GM20000 (cell line): ENCODE measurements at places on chromosomes 3 and 15.

DNA sequence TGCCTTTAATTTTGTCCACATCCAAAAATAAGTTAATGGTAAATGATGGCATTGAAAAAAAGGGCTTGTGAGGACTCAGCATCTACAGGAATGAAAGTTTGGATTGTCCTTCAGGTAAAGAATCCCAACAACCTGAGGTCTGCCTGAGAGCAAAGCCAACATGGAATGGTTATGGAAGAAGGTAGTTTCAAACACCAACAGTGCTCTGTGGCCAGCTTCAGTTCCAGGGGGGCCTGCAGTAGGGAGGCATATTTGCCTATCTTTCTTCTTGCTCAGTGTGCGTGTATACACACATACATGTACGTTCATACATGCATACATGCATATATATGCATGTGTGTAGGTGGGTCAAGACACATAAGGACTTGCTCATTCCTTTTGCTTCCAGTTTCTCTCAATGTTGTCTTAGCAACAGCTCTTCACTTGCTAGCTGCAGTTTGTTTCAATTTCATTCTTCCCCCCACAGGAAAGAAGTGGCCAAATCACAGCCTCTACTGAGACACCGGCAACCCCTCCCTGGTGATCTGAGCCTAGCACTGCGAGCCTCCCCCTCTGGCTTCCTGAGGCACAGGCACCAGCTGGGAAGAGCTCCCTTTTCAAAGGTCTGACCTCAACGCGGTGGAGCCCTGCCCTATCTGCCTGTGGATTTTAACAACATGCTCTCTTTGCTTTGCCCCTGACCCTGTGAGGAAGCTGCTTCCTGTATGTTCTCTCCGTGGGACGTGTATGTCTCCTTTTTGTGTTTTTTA is 146.2 kb downstream of the KLF13 start:
- DNase-seq: peak; percentile 86

- DNase-seq: no peak
These were observed 133.2 kb upstream of the CHRM5 start for GRCh38 chr15:33834892-33835743.

- DNase-seq: no peak
These were observed at the start of gene IL5RA for GRCh38 chr3:3110299-3110630. IL5RA (minus strand) TSS chr3:3110374; CDS start chr3:3104984, 5,390 bp downstream.

GRCh38 chr15:48696627-48697312 is 51.3 kb upstream of the FBN1 start:
- DNase-seq: no peak

- no peak for DNase-seq
These were observed 100.1 kb downstream of the ABI3BP start for GRCh38 chr3:100893108-100893507.

- no peak for DNase-seq
These were observed 208.8 kb downstream of the STAG1 start for GRCh38 chr3:136543385-136543784.

- no peak for DNase-seq
These were observed 11.7 kb upstream of the CCK start for GRCh38 chr3:42277676-42278075.

GRCh38 chr3:35624698-35625097 is 14.6 kb upstream of the ARPP21 start:
- no peak for DNase-seq

DNA sequence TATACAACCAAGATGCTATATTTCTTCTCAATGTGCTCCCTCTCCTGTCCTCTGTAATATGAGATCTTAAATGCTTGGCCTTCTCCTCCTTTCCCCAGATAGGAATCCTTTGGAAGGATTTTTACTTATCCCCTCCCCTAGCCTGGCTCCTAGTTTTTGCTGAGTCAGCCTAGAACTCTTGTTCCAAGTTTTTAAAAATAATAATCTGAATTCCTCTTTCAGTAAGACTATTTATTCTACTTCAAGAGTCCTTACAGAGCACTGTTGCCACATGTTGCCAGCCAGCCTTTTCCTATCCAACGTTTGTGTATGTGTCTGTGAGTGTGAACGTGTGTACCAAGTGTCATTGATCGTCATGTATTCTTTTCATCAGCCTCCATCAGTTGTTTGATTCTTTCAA is 11.0 kb upstream of the KCNMB2 start:
- no peak for DNase-seq

GRCh38 chr3:77247061-77247460 is 207.2 kb downstream of the ROBO2 start:
- no peak for DNase-seq

- no peak for DNase-seq
These were observed 44.7 kb upstream of the LIPC start for GRCh38 chr15:58387130-58387529.

- DNase-seq: no peak
These were observed 23.6 kb downstream of the HEG1 start for GRCh38 chr3:125032100-125032643.

DNA sequence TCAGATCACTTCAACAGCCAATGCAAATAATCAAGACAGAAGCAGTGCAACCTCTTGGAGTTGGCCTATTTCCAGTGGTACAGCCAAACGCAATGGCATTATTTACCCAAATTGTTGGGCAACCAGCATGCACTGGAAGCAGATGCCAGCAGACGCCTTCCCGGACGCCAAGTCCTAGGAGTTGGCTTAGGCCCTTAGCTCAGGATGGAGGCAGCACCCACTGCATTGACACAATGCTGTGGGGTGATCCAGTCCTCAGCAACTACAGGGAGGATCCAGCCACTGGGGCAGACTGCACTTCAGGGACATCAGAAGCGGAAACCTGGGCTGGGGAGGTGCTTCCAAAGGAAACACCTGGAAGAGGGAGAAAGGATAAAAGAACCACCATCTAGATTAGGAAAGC is 290.4 kb downstream of the FAM43A start:
- DNase-seq: no peak

DNA sequence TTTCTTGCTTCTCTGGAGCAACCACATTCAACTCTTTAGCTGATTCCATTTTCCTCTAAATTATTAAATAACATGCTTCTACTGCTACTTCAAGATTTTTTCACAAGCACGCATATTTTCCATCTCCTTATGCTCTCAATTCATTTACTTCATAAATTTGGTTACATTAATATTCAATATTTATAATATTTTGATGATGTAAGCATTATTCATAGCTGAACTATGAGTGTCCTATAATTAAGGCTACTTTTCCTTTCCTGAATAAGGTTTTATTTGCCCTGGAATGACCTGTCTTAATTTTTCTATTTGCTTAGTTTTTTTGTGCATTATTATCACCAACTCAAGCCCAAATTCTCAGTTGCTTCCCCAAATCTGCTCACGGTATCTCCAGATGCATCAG is 109.4 kb upstream of the ADPGK start:
- DNase-seq: no peak

DNA sequence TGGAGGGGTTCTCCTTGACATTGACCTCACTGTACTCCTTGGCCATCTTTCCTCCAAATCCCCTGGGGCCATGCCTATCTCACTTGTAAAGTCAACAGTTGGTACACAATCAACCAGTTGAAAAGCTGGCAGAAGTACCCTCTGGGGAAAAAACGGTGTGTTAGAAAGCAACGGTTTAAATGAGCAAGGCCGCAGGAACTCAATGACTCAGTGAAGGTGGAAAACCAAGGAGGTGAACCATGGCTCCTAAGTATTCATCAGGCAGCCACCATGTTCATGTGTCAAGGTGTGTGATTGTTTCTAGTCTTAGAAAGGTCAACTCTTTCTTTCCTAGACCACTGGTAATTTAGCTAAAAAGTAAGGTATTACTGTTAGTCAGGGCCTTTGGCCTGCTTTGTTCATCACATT is 130.9 kb upstream of the SATB1 start:
- no peak for DNase-seq

DNA sequence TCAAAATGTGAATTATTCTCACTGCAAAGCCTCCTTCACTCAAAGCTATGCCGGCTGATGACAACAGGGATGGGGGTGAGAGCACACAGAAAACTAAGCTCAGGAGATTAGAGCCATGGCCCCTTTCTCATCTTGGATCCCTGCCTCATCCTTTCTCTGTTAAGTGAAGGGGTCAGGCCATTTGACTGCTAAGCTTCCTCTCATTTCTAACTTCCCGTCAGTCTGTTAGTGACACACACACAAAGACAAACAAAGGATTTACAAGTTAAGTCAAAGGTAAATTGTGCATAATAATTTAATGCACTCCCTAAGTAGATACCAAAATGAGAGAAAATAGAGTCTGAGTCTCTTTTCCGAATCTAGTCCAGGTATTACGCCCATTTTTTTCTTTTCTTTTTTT is 1.2 kb downstream of the SS18L2 start:
- no peak for DNase-seq

DNA sequence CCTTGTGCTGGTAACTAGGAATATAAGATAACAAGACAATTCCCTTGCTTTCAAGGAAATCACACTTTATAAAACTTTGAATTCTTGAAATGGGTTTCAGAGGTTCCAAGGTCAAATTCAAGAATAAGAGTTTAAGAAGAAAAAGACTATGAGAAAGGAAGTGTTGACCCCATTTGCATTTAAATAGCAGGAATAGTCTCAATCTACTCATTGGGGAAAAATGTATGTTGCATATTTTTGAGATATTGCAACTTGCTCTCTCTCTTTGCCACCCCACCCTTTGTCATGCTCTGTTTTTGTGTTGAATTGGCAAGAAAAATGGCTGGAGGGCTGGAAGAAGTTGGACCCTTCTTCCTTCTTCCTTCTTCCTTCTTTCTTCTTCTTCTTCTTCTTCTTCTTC is 699.2 kb downstream of the TUSC7 start:
- no peak for DNase-seq

GRCh38 chr3:21067031-21067813 is 683.8 kb downstream of the ZNF385D start:
- DNase-seq: no peak

DNA sequence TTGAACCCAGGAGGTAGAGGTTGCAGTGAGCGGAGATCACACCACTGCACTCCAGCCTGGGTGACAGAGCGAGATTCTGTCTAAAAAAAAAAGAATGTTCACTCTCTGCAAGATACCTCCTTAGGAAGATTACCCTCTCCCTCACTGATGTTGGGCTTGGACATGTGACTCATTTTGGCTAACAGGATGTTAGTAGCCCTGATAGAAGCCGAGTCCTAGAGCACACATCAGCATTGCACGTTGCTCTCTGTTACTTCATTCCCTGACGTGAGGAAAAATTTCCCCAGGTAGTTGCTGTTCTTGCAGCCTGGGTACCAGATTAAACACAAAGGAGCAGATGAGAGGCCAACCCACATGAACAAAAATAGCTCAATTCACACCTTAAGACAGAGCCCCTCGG is 78.1 kb upstream of the PRICKLE2 start:
- DNase-seq: no peak

- DNase-seq: no peak
These were observed 7.0 kb upstream of the GK5 start for GRCh38 chr3:142232340-142232739.

- no peak for DNase-seq
These were observed 133.1 kb upstream of the NANOGP8 start for GRCh38 chr15:35218215-35218614.

GRCh38 chr3:53819163-53819868 is 26.9 kb downstream of the CHDH start:
- no peak for DNase-seq

DNA sequence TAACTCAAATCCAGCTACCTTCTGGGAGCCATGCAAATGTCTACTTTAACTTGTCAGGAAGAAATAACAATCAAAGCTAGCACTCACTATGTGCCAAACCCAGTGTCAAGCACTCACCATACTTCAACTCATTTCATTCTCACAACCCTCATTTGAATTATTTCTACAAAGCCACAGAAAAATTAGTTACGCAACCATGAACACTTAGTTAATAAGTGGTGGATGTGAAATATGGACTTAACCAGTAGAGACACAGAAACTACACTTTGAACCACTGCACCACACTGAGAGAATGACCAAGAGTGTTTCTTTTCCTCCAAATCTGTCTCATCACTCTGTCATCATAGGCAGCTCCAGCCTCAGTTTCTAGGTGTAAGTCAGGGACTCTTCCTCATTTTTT is 91.0 kb upstream of the MBNL1 start:
- DNase-seq: no peak

DNA sequence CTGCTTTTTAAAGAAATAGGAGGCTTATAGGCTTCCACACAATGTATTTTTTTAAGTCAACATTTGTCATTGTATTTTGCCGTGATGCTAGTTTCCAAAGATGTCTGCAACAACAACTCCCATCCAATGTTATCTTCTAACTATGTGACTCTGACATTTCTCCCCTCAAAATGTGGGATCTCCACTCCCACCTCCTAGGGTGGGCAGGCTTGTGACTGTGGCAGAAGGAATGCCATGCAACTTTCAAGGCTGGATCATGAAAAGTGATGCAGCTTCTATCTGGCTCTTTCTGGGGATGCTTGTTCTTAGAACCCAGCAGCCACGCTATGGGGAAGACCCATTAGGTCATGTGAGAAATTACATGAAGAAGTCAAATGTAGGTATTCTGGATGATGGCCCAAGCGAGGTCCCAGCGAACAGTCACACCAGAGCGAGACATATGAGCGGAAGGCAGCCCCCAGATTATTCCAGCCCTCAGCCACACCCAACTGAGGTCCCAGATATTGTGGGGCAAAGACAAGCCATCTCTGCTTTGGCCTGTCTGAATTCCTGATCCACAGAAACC is 124.3 kb downstream of the BDH1 start:
- DNase-seq: no peak

DNA sequence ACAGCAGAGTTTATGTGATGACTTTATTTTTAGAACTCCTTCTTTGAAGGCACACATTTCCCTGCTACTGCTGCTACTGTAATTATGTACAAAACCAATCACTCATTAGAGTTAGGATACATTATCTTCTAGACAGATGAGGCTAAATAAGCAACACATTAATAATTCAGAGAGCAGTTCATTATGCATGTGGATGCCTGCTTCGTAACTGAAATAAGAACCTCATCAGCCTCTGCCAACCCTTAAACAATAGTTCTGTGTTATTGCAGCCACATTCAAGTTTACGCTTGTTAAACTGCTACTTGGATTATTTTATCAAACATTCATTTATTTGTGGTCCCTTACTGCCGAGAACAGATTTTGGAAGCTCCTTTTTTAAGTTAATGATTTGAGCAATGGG is 52.5 kb upstream of the C15orf61 start:
- DNase-seq: no peak

DNA sequence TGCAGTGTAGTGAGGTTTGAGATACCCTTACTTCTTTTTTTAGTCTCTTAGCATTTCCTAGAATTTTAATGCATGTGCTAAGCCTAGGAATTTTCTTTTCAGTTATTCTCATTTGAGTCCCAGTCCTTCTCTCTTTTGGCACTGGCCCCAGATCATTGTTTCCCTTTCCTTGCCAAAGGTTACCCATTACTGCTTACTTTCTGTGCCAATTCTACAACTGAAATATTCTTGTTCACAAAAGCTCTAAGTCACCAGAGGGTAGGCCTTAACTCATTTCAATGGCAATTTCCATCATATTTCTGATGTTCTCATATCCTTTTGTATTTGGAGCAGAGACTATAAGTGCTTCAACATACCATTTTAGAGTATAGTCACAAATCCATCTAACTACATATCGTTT is 199.6 kb upstream of the CBLB start:
- no peak for DNase-seq

DNA sequence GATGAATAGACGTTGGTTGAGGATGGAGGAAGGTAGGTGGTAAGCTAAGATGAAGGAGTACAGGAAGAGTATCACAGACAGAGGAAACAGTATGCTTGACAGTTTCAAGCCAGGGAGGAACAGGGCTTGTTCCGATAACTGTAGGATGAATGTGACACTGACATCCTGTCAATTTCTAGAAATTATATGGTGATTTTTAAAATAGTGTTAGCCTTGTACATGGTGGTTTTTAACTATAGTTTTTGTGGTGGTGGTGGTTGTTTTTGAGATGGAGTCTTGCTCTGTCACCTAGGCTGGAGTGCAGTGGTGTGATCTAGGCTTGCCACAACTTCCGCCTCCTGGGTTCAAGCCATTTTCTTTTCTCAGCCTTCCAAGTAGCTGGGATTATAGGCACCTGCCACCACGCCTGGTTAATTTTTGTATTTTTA is 92.8 kb downstream of the FNDC3B start:
- DNase-seq: no peak
